CD4-positive, alpha-beta T cell treated with Interleukin-15 for 4 hours (primary cell): ENCODE measurements at places on chromosomes 4 and X.
A peak's percentile ranks its signal among the peaks of the same experiment; 100 is the strongest.

DNA sequence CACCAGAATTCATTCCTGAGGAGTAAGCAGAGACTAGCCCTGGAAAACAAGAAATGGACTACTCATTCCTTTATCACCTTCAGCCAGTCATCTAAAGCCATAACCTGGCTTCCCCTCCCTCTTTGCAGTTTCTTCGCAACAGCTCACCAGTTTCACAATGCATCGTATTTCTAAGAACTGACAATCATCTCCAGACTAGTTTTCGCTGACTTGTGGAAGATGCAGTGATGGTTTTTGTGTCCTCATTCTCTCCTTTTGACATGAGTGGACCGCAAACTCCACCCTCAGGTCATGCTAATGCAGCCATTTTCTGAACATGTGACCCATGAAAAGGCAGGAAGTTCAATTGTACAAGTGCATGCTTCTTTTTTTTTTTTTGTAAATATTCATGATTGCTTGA, 1203.5 kb downstream of the PCDH7 start:
- DNase-seq = no peak

DNA sequence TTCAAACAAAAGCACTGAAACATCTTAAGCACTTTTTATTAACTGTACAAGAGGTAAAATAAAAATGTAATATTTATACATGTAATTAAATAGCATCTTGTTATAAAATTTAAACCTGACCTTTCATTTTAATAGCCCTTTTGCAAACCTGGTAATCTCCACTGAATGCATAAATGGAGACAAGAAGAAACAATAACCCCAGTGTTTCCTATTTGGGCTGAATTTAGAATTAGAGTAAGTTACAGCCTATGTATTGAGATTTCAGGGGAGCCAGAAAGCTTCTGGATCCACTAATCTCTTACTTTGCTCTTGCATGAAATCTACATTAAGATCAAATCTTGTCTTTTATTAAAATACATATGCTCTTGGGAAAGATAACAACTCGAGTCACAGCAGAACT, 261.8 kb downstream of the ADGRL3 start:
- DNase-seq = no peak

- DNase-seq = no peak
Observed at GRCh38 chr4:2574009-2574408, 37.6 kb downstream of the FAM193A start.

- peak; percentile 14 for DNase-seq
Observed at GRCh38 chrX:13473442-13474163, 95.8 kb upstream of the EGFL6 start.

DNA sequence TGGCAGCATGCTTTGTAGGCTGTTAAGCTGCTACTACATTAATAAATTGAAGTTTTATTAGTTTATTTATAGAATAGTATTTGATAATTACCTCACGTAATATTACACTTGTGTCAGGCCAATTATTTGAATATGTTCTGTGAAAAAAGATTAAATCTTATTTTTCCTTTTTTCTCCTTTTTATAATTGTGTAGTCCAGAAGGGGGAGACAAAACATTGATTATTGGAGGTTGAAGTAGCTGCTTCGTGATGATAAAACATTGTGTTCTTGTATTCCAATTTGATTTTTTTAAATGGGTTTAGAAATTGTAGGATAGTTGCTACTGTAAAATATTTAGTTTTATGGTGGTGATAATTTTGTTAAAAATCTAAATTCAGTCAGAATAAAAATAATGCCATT, 85.7 kb downstream of the DIAPH2 start:
- DNase-seq = no peak

GRCh38 chrX:153526801-153527200, 9.4 kb downstream of the ATP2B3 start:
- DNase-seq = no peak

- no peak for DNase-seq
Observed at GRCh38 chr4:19888587-19888986, 363.1 kb upstream of the SLIT2 start.

DNA sequence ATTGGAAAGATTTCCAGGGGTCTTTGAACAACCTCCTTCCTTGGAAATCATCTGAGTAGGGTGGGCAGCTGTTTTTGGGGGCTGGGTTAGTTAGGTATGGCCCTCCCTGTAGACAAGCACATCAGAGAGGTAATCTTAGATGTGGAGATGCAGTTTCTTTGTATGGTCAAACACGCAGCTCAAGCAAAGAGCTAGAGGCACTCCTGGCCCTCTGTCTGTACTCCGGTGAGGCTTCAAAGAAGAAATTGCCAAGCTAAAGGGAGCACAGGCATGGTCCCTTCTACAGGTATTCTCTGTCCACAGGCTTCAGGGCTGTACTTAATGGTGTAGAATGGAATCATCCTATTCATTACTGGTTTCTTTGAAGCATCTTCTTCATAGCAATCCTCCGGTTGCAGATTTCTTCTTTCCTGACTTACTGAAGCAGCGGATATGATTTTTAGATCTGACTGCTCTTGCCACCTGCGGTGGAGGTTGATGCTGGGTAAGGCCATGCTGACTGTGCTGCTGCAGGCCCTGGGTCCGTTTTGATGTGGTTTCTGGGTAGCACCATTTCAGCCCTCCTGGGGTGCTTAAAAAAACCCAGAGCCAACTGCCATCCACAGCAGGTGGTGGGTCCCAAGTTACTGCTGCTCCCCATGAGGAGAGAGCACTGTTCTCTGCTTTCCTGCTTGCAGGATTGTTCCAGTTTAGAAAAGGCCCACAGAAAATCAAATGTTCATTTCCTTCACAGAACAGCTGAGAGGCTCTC, 318.9 kb upstream of the GATB start:
- peak; percentile 64 for DNase-seq

- peak; percentile 34 for DNase-seq
Observed at GRCh38 chrX:39445336-39445735, 644.1 kb downstream of the MID1IP1 start.

DNA sequence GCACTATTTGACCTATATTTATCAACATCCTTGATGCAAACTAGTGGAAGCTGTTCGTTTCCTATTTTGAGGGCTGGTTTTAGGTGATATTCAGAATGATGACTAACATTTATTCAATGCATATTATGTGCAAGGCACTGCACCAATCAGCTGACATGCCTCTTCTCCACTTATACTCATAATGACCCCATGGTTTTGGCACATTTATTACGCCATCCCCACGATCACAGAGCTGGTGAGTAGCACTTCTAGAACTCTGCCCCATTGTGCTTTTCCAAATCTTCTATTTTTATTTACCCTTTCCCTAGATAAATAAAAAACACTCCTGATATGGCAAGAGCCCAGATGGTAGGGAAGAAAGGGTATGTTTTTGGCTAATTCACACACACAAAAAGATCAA, 13.1 kb downstream of the SCML1 start:
- DNase-seq = no peak

GRCh38 chr4:7192252-7193029, at the start of gene SORCS2:
SORCS2 (plus strand) TSS chr4:7192538.
- DNase-seq = peak; percentile 20

DNA sequence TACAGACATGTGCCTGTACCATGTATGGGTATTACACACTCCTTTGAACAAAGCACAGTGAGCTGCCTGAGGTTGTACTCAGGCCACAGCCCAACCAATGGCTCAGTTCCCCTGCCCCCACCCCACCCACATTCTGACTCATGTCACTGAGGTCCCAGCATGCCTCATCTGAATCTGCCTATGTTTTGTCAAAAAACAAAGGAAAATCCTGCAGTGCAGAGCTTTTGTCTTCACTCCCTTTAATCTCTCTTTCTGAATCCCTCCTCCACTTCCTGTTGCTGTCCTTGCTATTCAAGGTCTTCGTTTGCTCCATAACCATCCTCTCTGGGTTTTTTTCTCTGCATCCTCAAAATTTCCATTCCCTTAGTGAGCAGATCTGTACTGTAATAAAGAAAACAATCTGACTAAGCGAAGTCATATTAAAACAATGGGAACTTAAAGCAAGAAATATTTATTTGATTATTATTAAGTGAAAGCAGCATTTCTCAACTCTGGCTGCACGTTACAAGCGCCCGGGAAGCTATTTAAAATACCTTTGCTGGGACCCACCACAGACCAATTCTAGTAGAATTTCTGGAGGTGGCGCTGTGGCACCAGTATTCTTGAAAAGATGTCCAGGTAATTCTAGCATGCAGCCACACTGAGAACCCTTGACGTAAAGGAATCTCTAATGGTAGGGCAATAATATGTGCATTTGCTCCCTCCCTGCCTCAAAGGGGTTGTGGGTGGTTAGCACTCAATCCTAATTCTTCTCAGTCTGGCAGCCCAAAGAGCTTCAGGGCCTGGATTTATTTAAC, 8.7 kb downstream of the GUCY2F start:
- DNase-seq = no peak

GRCh38 chr4:153197301-153197700, 6.9 kb upstream of the TRIM2 start:
- DNase-seq = no peak

- DNase-seq = no peak
Observed at GRCh38 chrX:12378706-12379105, 240.4 kb downstream of the FRMPD4 start.

- DNase-seq = no peak
Observed at GRCh38 chr4:106035204-106035603, 139.9 kb downstream of the NPNT start.
